ENCODE measurements at places on chromosomes 11 and 22. TPM values are rescaled to one million over a fixed set of nuclear protein-coding genes. Genes with fewer than 3 reads are reported as not detected.

DDIAS gene
- total RNA-seq: 12.0 TPM

GRCh38 chr22:18067548-18068341, 10.0 kb upstream of the PEX26 start:
- no peak for DNase-seq

GRCh38 chr11:66239998-66240780, 28.2 kb upstream of the RAB1B start:
- DNase-seq: no peak

- DNase-seq: no peak
Measured at GRCh38 chr11:19258641-19259230, 18.0 kb upstream of the E2F8 start.

GRCh38 chr22:27381552-27381951, 420.0 kb downstream of the MN1 start:
- no peak for DNase-seq

GRCh38 chr22:45294030-45294429, 9.3 kb downstream of the UPK3A start:
- no peak for DNase-seq

DNA sequence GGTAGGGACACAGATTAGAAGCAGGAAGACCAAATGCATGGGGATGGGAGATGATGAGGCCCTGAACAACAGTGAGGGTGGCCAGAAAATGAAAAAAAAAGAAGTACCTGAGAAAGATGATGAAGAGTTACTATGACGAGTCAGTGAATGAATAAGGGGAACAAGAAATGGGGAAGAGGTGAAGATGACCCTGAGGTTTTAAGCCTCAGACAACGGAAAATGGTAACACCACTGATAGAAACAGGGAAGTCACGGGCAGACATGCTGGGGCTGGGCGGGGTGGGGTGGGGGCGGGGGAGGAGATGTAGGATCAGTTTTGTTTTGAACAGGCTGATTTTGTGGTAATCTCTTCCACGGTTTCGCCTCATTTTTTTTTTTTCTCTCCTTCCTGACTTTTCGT, 205.1 kb upstream of the CADM1 start:
- DNase-seq: no peak

DNA sequence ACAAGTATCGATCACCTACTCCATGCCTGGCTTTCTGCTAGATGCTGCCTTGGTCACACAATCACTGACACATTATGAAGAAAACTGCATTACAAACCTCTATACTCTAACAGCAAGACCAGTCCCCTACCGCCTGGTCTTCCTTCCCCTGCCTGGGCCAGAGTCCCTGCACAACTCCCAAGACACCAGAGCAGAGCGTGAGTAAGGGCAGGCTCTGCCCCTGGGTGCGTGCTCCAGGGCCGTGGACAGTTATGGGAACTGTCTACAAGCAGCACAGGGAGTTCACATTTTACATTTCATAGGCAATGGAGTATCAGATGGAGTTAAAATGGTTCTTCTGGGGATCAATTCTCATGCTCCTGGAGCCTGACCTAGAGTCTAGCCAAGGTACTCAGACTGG, 6.5 kb downstream of the FZD4 start:
- no peak for DNase-seq

DNA sequence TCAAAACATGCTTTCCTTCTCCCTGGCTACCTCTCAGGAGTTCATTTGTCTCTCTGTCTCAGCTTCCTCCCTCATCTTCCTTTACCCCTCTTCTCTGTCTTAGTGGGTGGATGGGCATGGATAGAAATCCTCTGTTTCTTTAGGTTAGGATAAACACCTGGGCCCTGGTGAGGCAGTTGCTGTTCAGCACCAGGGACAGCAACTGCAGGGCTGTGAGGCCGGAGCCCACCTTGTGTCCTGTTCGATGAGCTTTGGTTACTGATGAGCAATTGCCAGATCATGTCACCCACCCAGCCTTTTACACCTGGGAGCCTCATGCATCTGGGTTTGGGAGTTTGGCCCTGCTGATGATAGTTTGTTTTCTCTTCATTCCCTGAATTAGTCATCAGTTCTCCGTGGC, 6.1 kb upstream of the CRYBB3 start:
- no peak for DNase-seq

- DNase-seq: no peak
Measured at GRCh38 chr11:19725379-19726079, 12.9 kb downstream of the NAV2 start.

DNA sequence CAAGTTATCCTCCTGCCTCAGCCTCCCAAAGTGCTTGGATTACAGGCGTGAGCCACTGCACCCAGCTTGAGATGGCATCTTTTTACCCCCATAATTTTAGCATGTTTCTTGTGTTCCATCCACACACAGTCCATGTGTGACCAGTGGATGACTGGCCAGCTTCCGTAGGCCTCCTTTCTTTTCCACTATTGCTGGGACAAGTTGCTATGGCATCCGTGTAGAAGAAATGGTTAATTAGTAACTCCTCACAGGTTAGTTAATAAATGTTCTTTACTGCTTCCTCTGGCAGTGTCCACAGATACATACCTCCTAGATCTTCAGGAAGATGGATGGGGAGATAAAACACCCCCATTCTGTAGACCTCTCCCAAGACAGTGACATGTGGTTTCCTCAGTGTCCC, 154.3 kb upstream of the RASSF10 start:
- no peak for DNase-seq

DNA sequence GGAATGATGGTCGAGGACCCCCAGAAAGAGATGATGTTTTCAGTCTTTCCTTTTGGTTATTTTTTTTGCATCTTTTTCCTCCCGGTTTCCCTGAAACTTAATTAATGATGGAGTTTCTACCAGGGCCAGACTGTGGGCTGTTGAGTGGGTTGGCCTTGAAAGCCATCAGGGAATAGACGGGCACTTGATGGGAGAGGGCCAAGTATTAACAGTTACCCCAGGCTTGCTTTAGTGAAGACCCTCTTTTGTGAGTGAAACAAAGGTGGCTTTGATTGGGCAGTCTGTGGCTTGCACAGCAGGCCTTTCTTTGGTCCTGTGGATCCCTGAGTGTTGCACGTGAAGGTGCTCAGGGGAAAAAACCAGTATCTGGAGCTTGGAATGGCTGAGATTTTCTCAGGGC, 56.9 kb downstream of the AMOTL1 start:
- DNase-seq: no peak

Data from activated CD8-positive, alpha-beta memory T cell treated with anti-CD3 and anti-CD28 coated beads, Interleukin-2, amount 10 ng/mL, durations not matched to agents 7 days and 5 days (primary cell).